ENCODE measurements at places on chromosomes 6 and 20. TPM values are rescaled to one million over a fixed set of nuclear protein-coding genes. Genes with fewer than 3 reads are reported as not detected.

- DNase-seq = no peak
- peaks cover 5% of the 10 kb centered on the region for H3K27me3 ChIP-seq
- no peaks in the 10 kb centered on the region for H3K4me1 ChIP-seq
- H3K36me3 ChIP-seq = no peaks in the 10 kb centered on the region
- no peak overlapping the region for H3K4me3 ChIP-seq
Observed at GRCh38 chr20:57782631-57783041, 72.8 kb upstream of the PMEPA1 start.

- no peaks in the 10 kb centered on the region for H3K36me3 ChIP-seq
- no peak overlapping the region for H3K4me3 ChIP-seq
- peaks cover 4% of the 10 kb centered on the region for H3K4me1 ChIP-seq
Observed at GRCh38 chr6:104585646-104586045, 274.1 kb downstream of the HACE1 start.

GRCh38 chr20:51500936-51501335, 41.6 kb downstream of the NFATC2 start:
- peaks cover 33% of the 10 kb centered on the region for H3K4me1 ChIP-seq
- DNase-seq = no peak
- H3K27ac ChIP-seq = no peak overlapping the region
- peaks cover 8% of the 10 kb centered on the region for H3K36me3 ChIP-seq

Gene CGA
- 30.3 TPM for total RNA-seq

Gene NMBR
- 0.22 TPM for total RNA-seq

GRCh38 chr6:115276881-115277565, 783.7 kb downstream of the FRK start:
- no peaks in the 10 kb centered on the region for H3K36me3 ChIP-seq
- H3K4me1 ChIP-seq = no peaks in the 10 kb centered on the region
- no peak overlapping the region for H3K27ac ChIP-seq
- H3K4me3 ChIP-seq = no peak overlapping the region
- no peaks in the 10 kb centered on the region for H3K27me3 ChIP-seq

Gene HIVEP2
- total RNA-seq = 12.3 TPM

Gene STK38
- total RNA-seq = 64.9 TPM

Gene OPN5
- 4.6 TPM for total RNA-seq

Gene PRSS35
- total RNA-seq = 6.5 TPM

DNA sequence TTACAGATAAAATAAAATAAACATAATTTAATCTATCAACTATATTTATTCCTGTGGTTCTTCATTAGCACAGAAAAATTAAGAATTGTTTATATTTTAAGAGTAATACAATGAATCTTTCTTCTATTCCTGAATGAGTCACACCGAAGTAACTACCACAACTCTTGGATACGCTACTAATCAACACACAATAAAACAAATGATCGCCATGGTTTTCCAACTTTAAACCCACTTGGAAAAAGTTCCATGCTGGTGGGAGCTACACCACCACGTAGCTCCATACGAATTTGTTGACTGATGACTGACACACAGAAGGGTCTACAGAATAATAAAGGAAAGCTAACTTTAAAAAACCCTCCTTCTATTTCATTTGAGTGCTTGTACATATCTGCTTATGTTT, 135.8 kb upstream of the NEDD9 start:
- no peaks in the 10 kb centered on the region for H3K27me3 ChIP-seq
- no peaks in the 10 kb centered on the region for H3K36me3 ChIP-seq
- H3K4me3 ChIP-seq = no peak overlapping the region
- no peak overlapping the region for H3K27ac ChIP-seq
- H3K4me1 ChIP-seq = peaks cover 23% of the 10 kb centered on the region

DNA sequence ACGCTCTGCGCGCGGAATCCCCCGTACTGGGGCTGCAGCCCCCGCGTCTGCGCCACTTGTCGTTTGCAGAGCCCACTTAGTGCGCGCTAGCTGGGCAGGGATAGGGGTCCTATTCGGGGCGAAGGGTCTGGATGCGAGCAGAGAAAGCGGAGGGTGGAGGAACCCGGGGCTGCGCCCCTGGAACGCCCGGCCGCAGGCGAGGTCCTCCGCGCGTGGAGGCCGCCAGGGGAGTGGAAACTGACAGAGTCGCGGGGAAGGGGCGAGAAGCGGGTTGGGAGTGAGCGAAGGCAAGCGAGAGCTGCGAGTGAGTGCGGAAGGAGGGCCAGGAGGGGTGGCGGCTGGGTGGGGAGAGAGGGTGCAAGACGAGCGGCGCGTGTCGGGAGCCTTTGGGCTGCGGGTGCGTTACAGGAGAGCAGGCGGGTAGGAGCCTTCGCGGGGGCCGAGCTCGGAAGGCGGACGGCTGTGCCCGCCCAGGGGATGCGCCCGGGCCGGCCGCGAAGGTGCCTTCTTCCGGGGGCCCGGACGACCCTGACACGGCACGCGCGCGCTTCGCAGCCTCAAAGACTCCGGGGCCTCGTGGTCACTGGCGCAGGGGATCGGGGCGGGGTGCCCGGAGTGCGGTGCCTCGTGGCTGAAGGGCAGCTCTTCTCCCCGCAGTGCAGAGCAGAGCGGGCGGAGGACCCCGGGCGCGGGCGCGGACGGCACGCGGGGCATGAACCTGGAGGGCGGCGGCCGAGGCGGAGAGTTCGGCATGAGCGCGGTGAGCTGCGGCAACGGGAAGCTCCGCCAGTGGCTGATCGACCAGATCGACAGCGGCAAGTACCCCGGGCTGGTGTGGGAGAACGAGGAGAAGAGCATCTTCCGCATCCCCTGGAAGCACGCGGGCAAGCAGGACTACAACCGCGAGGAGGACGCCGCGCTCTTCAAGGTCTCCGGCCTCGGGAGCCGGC, 1.2 kb downstream of the IRF4 start:
- peaks cover 5% of the 10 kb centered on the region for H3K4me1 ChIP-seq
- H3K4me3 ChIP-seq = peak overlapping the region; percentile 70
- H3K27me3 ChIP-seq = peaks cover 92% of the 10 kb centered on the region
- no peak for DNase-seq
- no peak overlapping the region for H3K27ac ChIP-seq

- no peak overlapping the region for H3K27ac ChIP-seq
- no peak overlapping the region for H3K4me3 ChIP-seq
- DNase-seq = no peak
Observed at GRCh38 chr20:25212242-25212641, 16.7 kb downstream of the ENTPD6 start.

Gene CD109
- 1.3 TPM for total RNA-seq

DNA sequence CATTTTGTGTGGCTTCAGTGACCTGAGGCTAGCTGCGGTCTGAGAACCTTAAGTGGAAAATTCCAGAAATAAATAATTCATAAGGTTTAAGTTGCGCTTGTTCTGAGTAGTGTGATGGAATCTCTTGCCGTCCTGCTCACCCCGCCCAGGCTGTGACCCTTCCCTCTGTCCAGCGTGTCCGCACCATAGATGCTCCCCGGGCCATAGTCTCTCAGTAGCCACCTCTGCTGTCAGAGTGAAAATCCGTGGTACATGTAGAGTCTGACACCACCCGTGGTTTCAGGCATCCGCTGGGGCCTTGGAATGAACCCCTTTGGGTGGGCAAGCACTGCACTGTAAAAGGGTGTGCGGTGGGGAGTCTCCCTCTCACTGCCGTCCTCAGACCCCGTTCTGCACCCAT, 11.7 kb downstream of the UNC93A start:
- H3K4me1 ChIP-seq = no peaks in the 10 kb centered on the region
- no peak for DNase-seq
- peaks cover 5% of the 10 kb centered on the region for H3K36me3 ChIP-seq
- H3K27me3 ChIP-seq = peaks cover 19% of the 10 kb centered on the region
- no peak overlapping the region for H3K4me3 ChIP-seq
- H3K27ac ChIP-seq = no peak overlapping the region

Gene SMPD2
- 13.7 TPM for total RNA-seq

Gene RNF217
- total RNA-seq = 49.6 TPM

Gene NKX2-4
- not detected for total RNA-seq

Gene HMGN4
- 31.7 TPM for total RNA-seq

Gene GLP1R
- 1.6 TPM for total RNA-seq

Gene ABHD16B
- not detected for total RNA-seq

Measured in type B pancreatic cell (in vitro differentiated cells).